ENCODE measurements at places on chromosomes 3 and 15.

- DNase-seq, result no peak
Measured at GRCh38 chr3:110903771-110904519, 167.7 kb upstream of the NECTIN3 start.

DNA sequence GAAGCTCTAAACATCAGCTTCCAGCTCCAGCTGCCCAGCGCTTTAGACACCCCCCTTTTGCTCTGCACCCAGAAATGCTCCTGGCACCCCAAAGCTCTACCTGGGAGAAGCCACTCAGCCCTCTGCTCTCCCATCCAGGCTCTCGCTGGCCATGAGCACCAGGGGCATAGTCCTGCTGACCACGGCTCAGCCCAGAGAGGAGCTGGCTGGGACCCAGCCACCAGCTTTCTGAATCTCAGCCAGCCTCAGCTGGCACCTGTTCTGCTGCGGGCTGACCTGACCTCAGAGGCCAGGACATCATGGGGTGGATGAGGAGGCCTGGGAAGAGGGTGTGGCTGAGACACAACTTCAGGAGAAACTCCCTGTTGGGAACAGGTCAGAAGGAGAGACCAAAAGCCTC, 8.6 kb downstream of the NTRK3 start:
- DNase-seq, result no peak

DNA sequence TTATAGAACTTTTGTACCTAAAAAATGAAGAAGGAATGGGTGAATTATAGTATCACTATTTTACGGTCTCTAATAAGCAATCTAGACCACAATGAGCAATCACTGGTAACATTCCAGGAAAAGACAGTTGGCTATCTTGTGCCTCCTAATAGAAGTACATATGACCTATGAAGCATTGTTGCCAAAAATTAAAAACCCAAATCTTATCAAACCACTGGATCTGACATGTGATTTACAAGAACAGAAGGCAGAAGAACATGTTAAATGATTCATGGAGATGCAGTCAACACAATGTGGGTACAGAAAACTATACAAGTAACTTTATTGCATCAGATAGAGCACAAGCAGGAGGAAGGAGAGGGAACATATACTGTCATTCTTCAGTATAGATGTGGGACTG, 14.5 kb upstream of the HYKK start:
- no peak for DNase-seq

DNA sequence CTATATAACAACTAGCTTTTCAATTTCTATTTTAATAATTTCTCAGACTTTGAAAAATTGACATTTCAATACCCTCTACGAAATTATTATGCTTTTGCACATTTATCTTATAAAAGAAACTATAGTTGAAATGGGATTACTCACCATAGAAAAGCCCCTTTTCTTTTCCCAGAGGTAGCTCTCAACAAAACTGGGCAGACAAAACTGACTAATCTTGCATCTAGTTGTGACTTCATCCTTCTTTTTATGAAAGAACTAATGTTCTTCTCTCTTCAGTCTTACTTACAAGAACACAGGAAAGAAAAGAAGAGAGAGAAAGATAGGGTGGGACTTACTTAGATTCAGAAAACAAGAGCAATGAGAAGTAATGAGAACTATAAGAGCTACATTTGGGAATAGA, 61.0 kb downstream of the GPR160 start:
- no peak for DNase-seq

GRCh38 chr3:11282250-11283138, 10.3 kb downstream of the ATG7 start:
- DNase-seq, result no peak
